Stimulated activated CD8-positive, alpha-beta memory T cell treated with anti-CD3 and anti-CD28 coated beads, Interleukin-7, amount 100 ng/mL, for 4 hours (primary cell): ENCODE measurements at places on chromosomes 2 and 18.

DNA sequence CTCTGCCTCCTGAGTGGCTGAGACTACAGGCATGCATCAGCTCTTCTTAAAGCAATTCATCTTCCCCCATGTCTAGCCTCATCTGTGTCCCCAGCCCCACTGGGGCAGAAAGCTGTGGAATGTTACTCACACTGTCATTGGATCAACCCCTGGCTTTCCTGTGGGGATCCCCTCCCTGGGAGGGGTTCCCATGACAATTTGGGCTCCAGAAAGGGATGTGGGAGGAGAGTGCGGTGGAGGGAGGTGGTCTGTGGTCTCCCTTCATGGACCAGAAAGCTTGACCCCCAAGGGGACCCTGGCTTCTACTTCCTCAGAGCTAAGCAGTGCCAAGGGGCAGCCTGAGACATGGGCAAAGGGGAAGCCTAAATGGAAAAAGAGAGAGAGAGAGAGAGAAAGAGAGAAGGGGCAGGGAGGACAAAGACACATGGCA lies 1.3 kb downstream of the NGEF start:
- no peak for DNase-seq

GRCh38 chr18:48195787-48196186 lies 213.4 kb downstream of the ZBTB7C start:
- DNase-seq = no peak

DNA sequence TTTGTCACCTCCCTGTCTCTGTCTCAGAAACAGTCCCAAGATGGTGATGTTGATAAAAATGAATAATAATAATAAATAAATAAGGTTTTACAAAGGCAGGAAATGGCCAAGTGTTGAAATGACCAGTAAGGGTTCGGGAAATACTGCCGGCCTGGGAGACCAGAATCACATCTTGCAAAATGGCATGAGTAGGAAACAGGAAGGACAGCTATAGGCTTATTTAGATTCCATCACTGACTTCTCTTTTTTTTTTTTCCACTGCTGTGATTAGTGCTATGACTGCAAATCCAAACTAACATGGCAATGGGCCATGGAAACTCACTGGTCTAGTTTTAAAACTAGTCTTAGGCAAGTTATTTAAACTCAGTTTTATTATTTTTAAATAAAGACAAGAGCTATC lies 60.6 kb downstream of the SCN1A start:
- no peak for DNase-seq

- DNase-seq = no peak
These were observed 120.8 kb downstream of the FAM168B start for GRCh38 chr2:130972410-130972809.

- DNase-seq = no peak
These were observed 31.4 kb downstream of the KCNIP3 start for GRCh38 chr2:95328358-95329125.

DNA sequence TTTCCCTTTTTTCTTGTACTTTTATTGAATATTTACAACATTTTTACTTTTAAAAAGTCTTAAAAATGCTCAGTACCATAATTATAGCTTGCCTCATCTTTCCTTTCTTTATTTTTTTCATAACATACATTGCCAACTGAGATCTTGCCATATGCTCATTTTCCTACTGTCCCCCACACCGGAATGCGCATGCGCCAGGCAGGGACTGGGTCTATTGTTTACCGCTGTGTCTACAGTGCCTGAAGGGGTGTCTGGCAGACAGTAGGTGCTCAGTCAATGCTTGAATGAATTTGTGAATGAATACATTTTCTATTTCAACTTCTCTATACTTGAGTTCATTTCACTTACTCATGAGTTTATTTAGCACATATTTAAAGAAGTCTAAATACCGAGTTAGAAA lies 158.0 kb downstream of the CYP26B1 start:
- DNase-seq = no peak

DNA sequence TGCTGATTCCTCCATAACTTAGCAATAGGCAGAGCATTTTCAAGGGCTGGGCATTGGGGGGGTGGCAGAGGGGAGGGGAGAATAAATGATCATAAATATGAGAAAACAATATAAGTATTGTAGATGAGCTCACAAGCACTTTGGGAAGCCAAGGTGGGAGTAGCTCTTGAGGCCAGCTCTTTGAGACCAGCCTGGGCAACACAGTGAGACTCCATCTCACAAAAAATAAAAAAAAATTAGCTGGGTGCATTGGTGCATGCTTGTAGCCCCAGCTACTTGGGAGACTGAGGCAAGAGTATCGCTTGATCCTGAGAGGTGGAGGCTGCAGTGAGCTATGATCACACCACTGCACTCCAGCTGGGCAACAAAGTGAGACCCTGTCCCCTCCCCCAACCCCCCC lies 75.9 kb downstream of the MYCN start:
- DNase-seq = no peak

- no peak for DNase-seq
These were observed 48.7 kb downstream of the ATOH8 start for GRCh38 chr2:85802354-85803103.

GRCh38 chr2:119792907-119793312 lies 33.2 kb downstream of the PTPN4 start:
- DNase-seq = no peak

GRCh38 chr18:34844732-34845459 lies 134.8 kb downstream of the DTNA start:
- DNase-seq = no peak

DNA sequence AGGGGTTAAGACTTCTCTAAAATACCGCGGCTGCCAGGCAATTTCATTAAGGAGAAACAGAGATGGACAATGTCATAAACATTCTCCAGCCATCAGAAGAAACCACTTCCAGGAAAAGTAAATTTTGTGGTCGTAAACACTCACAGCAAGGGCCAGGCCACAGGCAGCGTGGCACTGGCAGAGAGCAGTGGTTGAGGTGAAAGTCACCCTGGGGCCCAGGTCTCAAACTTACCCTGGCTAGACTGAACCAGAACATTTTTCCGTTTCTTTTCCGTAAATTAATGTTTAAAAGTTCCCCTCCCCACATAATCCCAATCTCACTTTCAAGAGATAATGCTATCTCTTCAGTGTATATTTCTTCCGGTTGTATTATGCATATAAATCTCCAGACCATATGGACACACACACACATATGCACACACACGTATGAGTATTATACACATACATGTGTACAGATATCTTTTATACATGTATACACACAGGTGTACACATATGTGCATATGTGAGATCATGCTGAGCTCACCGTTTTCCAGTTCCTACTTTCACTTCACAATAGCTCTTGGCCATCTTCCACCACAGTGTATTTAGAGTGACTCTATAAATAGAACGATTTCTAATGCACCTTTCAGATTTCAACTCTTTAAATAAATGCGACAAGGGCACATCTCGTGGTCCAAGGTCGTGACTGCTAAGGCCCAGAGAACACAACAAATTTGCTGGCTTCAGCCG lies 90.1 kb downstream of the MALT1 start:
- no peak for DNase-seq

DNA sequence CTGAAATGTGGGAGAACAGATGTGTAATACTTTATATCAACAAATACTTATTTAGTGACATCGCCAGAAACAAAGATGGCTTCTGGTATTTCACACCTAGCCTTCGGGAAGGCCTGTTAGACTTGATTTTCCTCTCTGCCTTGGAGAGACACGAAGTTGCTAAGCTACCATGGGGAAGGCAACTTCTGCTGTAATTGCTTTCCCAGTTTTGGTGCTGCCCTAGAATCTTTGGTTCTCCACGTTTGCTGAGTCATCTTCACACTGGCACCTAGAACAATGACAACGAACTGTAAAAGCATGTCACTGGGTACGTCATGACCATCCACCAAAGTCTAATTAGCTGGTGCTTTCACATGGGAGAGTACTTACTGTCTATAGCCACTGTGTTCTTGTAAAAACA lies 58.7 kb upstream of the ACTR3 start:
- DNase-seq = no peak
